Right atrium auricular region (tissue), 2 donors: ENCODE measurements at places on chromosomes 11 and 22. TPM values are rescaled to one million over a fixed set of nuclear protein-coding genes. Genes with fewer than 3 reads are reported as not detected.
A peak's percentile ranks its signal among the peaks of the same experiment; 100 is the strongest.

GRCh38 chr11:126564566-126564965 lies 209.1 kb downstream of the ST3GAL4 start:
- DNase-seq = no peak

The RAC2 gene
- 10.3 TPM for total RNA-seq

DNA sequence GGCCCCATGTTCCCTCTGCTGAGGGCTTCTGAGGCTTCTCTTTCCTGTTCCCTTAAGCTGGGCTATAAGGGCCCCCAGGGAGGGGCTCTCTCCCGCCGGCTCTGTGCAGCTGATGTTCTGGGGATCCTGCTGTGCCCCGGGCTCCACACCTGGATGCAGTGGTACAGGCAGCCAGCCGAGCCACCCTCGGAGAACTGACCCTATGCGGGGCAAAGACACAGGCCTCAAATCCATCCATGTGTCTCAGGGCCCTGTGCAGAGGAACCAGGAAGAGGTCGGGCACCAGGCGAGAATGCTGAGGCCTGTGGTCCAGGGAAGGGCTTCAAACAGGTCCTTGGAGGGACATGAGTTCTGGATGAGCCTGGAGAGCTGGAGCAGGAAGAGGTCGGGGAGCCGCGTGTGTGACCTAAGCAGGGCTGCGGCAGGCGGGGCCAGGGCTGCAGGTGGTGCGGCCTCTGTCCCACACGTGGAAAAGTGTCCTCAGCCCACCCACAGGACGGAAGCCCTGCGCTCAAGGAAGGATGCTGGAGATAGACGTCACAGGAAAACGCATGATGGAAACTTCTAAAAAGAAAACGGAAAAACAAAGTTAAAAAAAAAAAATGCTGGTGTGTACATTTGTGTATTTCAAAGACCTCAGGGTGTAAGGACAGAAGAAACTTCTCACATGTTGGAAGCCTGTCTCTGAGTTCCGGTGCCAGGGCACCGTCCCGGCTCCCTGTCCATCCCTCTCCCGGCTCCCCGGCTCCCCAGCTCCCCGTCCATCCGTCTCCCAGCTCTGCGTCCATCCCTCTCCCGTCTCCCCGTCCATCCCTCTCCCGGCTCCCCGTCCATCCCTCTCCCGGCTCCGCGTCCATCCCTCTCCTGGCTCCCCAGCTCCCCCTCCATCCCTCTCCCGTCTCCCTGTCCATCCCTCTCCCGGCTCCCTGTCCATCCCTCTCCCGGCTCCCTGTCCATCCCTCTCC lies 1149.2 kb downstream of the BRD1 start:
- DNase-seq = no peak

The CARD18 gene
- not detected for total RNA-seq

DNA sequence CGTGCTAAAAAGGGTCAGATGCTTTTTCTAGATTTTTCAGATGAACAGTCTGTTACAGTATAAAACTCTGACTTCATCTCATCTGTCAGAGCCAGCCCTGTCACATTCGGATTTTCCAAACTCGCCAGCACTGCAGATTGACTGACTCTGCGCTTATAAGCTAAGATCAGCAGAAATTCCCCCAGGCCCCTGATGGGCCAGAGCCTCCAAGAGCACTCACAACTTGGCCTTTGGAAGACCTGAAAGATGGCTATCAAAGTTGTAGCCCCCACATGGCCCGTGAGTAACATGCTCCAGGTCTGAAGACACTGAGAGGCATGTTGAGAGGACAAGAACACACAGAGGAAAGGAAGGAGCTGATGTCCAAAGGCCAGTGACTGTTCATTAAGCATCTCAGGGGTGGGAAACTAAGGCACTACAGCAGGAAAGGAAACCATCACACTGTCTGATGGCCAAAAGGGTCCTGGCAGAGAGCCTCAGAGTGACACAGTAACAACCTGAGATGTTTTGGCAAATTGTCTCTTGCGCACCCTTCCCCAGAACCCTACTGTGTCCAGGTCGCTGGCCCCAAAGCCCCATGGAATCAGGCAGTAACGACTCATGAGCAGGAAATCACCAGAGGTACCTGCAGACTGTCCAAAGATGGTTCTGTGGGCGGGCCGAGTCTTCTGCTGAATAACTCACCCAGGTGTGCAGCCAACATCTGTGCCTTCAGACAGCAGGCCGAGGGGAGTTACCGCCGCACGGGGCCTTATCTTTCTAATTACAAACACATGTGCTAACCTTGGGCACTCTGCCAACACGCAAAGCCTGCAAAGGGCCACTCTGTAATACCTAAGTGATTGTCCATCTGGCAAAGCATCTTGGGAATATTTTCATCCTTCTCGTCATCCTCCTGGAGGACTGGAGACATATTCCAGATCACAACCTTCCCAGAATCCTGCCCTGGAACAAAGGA lies 23.6 kb downstream of the HIRA start:
- DNase-seq = no peak

GRCh38 chr22:28873183-28873963 lies 10.0 kb upstream of the ZNRF3 start:
- no peak for DNase-seq

The SCGB1C1 gene
- not detected for total RNA-seq

- DNase-seq = peak; percentile 73
Observed at GRCh38 chr22:21698430-21699329, 32.9 kb downstream of the PPIL2 start.

GRCh38 chr11:72752088-72752914 lies at the start of gene ARAP1:
Gene ARAP1, minus strand, starts transcription at chr11:72752408. Its CDS starts 25,280 bp downstream, at chr11:72727128.
- peak; percentile 72 for DNase-seq

The MMP27 gene
- not detected for total RNA-seq

The SERGEF gene
- total RNA-seq = 18.1 TPM

The DRAP1 gene
- 72.1 TPM for total RNA-seq

GRCh38 chr11:45395421-45395820 lies 109.3 kb upstream of the SYT13 start:
- DNase-seq = no peak
